ENCODE measurements at places on chromosomes 12 and 14.

DNA sequence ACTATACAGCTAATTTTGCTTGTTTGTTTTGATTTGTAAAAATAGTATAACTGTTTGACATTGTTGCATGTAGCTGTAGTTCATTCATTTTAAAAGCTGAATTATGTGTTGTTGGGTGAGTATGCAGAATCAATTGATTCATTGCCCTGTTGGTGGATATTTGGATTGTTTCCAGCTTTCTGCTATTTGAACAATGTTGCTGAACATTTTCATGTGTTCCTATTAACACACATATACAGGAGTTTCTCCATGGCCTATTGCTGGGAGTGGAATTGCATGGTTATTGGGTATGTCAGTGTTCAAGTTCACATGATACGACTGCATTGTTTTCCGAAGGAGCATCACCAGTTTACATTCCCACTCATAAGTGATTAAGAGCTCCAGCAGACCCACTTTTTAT, 75.3 kb downstream of the SRGAP1 start:
- DNase-seq, result no peak

DNA sequence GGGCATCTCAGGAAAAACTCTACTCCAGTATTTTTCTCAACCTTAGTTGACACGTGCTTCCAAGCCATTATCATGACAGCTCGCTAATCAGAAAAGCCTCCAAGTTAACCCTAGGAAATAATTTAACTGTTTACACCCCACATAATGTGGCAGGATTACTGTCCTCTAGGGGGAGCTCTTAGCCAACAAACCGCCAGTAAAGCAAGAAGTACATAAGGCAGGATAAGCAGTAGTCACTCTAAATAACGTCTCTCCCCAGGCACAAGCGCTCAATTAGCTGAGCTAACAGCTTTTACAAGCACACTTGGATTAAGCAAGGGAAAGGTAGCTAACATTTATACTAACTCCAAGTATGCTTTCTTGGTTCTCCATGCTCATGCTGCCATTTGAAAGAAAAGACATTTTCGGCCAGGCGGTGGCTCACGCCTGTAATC, 22.8 kb downstream of the APOBEC1 start:
- DNase-seq, result no peak

- DNase-seq, result no peak
Observed at GRCh38 chr12:76069339-76069738, 15.1 kb downstream of the NAP1L1 start.

- no peak for DNase-seq
Observed at GRCh38 chr12:78457938-78458337, 406.6 kb upstream of the SYT1 start.

GRCh38 chr12:29309320-29309902, 71.6 kb downstream of the ERGIC2 start:
- no peak for DNase-seq

GRCh38 chr14:73637830-73638229, 7.0 kb upstream of the DNAL1 start:
- no peak for DNase-seq
